ENCODE measurements at places on chromosomes 3 and 15.

GRCh38 chr3:12316729-12317351 is 28.0 kb downstream of the PPARG start:
- peak; percentile 17 for DNase-seq

GRCh38 chr3:48400824-48401433 is 28.9 kb downstream of the FBXW12 start:
- peak; percentile 43 for DNase-seq

DNA sequence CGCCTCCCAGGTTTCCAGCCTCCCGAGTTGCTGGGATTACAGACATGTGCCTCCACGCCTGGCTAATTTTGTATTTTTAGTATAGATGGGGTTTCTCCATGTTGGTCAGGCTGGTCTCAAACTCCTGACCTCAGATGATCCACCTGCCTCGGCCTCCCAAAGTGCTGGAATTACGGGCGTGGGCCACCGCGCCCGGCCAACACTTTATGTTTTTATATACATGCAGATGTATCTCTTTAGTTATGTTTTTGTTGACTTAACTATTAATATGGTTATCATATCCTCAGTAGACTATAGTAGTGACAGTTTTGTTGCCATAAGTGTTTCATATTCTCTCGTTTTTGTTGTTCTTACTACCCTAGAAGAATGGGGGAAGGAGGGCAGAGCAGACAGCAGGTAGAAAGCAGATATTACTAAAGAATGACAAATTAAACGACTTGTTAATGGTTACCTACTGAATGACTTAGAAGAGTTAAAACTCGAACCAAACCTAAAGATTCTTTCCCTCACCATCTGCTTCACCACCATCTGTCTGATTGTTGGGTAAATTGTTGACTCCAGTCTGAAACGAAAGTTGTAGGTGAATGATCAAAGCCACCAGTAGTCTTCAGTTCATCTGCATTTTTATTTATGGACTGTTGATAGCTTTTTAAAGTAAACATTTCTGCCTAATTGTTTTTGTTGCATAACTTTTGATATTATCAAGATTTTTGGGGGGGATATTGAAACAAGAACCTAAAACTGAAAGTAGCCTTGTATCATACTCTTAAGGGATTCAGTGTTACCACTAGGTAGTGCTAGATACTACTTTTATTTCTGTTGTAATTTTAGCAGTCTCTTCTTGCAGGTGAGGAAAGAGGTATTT is 89.3 kb downstream of the RASA2 start:
- DNase-seq: no peak

GRCh38 chr3:9399746-9400145 is 2.3 kb downstream of the SETD5 start:
- peak; percentile 46 for DNase-seq

DNA sequence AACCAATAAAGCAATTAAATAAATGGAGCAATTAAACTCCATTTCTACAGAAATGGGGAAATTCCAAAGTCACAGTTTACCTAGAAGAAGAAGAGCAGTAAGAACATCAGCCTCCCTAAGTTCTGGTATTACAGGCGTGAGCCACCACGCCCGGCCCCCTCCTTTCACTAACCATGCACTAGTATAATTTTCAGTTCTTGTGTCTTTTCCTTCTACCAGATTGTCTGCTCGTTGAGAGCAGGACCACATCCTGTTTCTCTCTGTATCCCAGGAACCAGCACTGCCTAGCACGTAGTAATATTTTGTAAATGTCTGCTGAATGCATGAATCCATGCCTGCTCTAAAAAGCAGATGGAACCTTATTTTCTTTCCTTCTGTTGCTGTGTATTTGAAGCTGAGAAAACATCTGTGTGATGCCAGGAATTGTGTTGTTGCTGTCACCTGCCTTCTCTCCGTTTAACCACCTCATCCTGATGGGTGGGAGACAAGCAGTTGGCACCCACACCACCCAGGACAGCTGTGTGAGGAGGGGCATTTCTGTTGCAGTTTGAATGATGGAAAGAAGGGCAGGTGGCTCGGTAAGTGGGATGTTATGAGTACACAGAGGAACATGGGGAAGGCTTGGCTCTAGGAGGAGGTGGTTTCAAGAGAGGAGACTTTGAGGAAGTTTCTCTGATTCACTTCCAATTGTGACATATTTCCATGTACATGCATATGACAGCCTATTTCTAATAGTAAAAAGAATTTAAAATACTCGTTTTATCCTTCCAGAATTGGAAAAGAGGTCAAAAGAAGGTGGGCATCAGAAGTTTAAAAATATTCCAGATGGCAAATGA is 30.1 kb downstream of the PXYLP1 start:
- no peak for DNase-seq

GRCh38 chr3:159904455-159904854 is 84.2 kb upstream of the IL12A start:
- DNase-seq: no peak

DNA sequence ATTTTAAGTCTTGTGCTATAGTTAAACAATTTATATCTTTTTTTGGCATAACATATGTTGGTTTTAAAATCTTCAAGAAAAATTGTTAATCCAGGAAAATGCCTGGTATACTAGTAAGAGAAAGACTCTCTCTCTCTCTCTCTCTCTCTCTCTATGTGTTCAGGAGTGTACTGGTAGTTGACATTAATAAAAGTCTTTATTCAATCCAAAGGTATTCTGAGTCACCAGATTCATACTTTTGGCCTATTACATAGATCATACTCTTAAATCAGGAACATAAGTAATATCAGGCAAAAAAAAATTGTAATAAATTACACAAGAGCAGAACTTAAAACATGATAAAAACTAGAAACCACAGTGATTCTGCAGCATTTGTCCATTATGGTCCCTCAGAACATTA is 70.2 kb downstream of the TFG start:
- DNase-seq: no peak

All from NCI-H526 (cell line).